ENCODE measurements at places on chromosomes 11 and 22.

GRCh38 chr11:112166562-112166961 lies 610 bp upstream of the TEX12 start:
- no peak for DNase-seq

GRCh38 chr11:116853461-116854073 lies 16.1 kb upstream of the APOA1 start:
- DNase-seq: peak; percentile 11

DNA sequence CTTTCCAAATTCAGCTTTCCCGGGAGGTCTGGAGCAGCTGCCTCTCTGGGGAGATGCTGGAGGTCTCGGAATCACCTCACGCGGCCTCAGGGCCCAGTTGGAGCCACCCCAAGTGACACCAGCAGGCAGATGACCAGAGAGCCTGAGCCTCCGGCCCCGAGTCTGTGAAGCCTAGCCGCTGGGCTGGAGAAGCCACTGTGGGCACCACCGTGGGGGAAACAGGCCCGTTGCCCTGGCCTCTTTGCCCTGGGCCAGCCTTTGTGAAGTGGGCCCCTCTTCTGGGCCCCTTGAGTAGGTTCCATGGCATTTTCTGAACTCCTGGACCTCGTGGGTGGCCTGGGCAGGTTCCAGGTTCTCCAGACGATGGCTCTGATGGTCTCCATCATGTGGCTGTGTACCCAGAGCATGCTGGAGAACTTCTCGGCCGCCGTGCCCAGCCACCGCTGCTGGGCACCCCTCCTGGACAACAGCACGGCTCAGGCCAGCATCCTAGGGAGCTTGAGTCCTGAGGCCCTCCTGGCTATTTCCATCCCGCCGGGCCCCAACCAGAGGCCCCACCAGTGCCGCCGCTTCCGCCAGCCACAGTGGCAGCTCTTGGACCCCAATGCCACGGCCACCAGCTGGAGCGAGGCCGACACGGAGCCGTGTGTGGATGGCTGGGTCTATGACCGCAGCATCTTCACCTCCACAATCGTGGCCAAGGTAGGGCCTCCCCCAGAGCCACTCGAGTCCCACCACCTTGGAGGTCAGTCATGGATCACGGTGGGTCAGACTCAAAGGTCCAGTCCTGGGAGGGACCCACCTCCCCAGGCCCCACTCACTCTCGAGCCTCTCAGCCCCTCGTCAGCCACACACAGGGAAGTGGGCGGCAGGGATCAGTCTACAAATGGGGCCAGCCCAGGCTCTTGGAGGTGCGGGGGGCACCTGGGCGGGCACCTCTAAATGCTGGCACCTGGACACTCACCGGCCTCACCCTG lies 525 bp downstream of the SLC22A12 start:
- no peak for DNase-seq

DNA sequence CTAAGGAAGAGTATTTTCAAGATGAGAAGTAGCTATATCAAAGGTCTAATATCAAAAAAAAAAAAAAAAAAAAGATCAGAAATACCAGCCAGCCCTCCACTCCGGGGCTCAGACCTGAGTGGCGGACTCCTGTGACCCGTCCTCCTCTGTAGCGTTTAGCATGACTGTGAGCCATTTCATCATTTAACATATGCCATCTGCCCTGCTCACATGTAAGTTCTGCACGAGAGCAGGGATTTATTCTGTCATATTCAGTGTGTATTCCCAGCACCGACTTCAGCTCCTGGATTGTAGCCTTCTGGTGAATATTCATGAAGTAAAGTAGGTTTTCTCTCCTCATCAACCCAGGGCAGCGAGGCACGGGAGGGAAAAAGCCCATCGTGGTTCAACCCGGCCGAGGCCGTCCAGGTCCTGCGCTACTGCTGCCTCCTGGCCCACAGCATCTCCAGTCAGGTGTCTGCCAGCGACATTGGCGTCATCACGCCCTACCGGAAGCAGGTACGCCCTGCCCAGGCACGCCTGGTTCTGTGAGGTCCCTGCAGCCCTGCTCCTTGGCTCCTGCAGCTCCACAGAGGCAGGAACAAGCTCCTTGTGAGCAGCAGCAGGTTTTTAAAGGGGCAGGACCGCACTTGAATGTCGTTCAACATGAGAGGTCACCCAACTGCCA lies 12.7 kb upstream of the PANX2 start:
- no peak for DNase-seq

- no peak for DNase-seq
Observed at GRCh38 chr22:19760951-19761724, 560 bp downstream of the TBX1 start.

DNA sequence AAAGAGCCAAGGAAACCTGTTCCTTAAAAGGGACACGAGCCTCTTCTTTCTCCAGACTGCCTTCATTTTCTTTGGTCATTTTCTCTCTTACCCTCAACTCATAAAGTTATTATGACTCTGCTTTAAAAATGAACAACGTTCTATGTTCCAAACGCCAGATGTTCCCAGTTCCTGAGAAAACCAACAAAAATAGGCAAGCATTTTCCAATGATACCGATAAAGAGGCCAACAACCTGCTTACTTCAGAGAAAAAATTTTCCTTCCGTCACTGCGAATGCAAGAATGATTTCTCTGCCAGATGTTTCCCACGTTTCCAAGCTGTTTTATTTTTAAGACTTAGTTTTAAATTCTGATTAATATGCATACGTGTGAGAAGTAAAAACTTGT lies 315 bp upstream of the TRPC6 start:
- no peak for DNase-seq

DNA sequence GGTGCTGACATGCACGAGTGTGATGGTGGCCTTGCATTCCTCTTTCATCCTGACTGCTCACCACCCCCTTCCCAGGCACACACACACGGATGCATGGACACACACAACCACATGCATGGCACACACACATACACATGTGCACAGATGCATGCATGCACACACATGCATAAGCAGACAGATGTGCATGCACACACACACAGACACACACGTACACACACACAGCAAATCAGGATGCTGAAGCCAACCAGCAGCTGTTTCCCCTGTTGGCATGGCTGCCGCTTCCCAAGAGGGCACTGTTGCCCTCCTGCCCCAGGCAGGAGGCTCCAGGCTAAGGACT lies 15.3 kb downstream of the OSBPL5 start:
- DNase-seq: no peak

Measured in stimulated activated CD4-positive, alpha-beta T cell treated with anti-CD3 and anti-CD28 coated beads, Interleukin-1b, Interleukin-23, amount 100 ng/mL, for 1 hour (primary cell).